CD4-positive, alpha-beta T cell treated with Interleukin-21 for 1 hour (primary cell): ENCODE measurements at places on chromosomes 1 and 21.

DNA sequence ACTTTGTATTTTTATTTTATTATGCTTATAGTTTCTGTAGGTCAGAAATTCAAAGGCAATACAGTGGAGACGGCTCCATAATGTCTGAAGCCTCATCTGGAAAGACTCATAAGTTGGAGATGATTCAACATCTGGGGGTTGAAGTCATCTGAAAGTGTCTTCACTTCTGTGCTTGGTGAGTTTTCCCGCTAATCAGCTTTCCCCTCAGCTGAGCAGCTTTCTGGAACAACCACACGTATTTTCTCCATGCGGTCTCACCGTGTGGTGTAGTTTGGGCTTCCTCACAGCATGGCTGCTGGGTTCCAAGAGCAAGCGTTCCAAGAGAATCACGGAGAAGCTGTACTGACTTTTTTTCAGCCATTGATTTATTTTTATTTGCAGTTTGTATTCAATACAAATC is 7.6 kb upstream of the DDI2 start:
- no peak for DNase-seq

DNA sequence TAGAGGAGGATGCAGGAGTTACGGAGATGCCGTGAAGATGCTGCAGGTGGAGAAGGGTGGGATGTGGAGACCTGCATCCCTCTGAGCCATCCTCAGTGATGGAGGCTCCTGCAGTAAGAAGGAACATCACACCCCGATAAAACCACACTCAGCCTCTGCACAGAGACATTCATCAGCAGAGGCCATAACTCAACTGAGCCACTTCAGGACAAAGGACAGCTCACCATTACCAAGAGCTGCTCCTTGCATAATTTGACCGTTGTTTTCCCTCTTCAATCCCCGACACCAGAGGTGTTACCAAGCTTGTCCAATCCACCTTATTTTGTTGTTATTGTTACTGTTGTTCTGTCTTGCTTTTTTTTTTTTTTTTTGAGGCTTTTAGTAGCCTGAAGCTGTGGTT is 543.9 kb downstream of the AJAP1 start:
- no peak for DNase-seq

- DNase-seq: no peak
These were observed 31.7 kb downstream of the SLC37A1 start for GRCh38 chr21:42545317-42545716.

- DNase-seq: no peak
These were observed 5.5 kb downstream of the RASSF5 start for GRCh38 chr1:206512851-206513180.

GRCh38 chr1:91572044-91572443 is 71.4 kb downstream of the CDC7 start:
- peak; percentile 29 for DNase-seq

GRCh38 chr1:17121881-17122280 is 2.6 kb upstream of the PADI2 start:
- DNase-seq: no peak

DNA sequence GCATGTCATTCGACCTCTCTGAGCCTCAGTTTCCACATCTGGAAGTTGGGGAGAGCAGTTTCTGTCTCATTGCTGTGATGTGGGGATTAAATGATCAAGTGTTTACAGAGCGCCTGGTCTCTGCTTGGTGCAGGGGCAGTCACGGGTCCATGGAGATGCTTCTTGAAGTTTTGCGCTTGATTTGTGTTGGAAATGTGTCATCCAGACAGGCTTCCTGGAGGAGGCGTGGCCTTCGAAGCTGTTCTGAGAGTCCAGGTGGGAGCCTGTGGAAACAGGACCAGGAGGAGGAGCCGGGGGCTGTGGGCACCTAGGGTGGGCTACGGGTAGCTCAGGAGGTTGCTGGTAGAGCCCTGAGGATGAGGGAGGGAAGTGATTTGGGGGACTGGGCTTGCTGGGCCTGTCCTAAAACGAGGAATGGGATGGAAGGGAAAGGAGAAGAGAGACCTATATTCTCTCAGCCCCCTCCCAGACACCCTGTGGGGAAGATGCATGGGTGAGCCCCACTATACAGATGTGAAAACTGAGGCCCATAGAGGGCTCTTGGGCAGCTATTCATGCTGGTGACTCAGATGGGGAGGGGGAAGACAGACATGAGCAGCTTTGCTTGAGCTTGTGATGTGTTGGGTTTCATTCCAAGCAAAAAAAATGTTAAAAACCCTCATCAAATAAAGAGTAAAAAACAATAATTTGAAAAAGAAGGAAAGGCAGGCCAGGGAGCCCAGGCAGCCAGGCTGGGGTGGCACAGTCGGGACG is 107.2 kb upstream of the WNT4 start:
- no peak for DNase-seq

GRCh38 chr21:45366476-45366875 is 38.5 kb upstream of the COL18A1 start:
- DNase-seq: no peak

DNA sequence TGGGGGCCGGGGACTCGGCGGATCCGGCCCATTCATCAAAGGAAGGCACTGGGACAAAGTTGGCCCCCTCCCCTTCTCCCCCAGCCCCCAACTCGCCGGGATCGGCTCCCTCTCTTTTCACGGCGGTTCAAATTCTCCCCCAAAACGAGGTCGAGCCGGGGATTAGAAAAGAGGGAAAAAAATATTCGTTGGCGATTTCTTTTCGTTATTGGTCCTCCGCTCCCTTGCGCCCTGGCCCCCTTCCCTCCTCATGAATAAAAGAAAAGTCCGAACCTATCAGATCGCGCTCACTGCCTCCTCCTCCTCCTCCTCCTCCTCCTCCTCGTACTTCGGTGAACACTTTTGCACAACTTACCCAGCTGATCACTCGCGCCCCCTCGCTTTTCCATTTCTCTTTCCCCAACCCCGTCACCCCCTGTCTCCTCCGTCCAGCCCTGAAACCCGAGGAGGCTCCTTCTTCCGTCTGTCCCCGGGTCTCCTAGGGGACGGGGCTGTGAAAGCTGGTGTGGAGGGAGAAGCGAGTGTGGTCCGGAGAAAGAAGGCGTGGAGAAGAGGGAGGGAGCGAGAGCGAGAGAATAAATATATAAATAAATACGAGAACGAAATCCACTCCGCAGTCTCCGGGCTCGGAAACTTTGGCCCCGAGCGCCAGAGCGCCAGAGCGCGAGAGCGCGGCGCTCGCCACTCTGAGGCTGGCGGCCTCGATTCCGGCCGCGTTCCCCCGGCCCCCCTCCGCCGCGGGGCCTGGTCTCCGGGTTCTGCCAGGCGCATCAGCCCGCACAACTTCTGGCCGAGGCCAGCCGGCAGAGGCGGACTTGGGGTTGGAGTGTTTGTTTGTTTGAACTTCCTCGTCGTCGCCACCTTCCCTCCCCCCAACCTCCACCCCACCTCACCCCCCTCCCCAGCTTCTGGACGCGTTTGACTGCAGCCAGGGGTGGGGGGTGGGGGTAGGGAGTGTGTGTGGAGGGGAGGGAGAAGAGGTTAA is at the start of gene PAX7:
PAX7 (plus strand) TSS at position 336 of the 985 bp plus-strand sequence. CDS start 758 bp downstream, outside the sequence.
- no peak for DNase-seq

GRCh38 chr1:7493711-7494454 is 277.2 kb upstream of the VAMP3 start:
- no peak for DNase-seq

- DNase-seq: no peak
These were observed 9.5 kb downstream of the RHBG start for GRCh38 chr1:156378557-156378956.

DNA sequence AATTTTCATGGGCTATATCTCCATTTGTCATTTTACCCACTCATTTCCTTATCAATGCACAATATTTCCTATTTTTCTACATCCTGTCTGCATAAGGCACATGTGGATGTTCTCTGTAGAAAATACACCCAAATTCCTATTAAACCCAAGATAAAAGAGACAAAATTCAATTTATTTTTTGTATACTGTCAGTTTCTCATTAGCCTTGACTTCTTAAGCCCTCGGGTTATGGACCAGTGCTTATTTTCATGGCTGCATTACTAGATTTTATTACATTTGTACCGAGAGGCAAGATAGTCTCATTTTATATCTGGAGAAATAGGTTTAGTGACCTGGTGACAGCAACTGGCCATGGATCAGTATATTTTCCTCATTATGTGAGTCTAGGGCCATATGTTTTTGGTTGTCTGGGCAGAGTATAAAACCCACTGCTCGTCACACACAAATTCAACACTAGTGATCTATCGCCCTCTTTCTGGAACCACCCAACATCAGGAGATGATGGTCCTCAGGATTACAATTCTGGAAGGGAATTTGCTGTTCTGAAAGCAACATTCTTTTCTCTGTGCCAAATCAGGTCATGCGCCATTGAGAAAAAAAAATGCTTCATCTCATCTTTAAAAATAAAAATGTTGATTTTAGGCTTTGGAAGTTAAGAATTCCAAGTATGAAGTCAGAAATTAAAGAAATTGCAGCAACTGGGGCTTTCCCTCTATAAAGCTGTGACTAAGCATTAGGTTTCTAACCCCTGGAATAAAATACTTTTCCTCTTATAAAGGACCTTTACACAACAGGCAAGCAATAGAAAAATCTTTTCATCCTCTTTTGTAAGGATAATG is 81.4 kb downstream of the ASTN1 start:
- no peak for DNase-seq

- peak; percentile 71 for DNase-seq
These were observed 12.3 kb upstream of the DMBX1 start for GRCh38 chr1:46477153-46477929.

- DNase-seq: no peak
These were observed 42.7 kb upstream of the GLIS1 start for GRCh38 chr1:53781654-53782053.

DNA sequence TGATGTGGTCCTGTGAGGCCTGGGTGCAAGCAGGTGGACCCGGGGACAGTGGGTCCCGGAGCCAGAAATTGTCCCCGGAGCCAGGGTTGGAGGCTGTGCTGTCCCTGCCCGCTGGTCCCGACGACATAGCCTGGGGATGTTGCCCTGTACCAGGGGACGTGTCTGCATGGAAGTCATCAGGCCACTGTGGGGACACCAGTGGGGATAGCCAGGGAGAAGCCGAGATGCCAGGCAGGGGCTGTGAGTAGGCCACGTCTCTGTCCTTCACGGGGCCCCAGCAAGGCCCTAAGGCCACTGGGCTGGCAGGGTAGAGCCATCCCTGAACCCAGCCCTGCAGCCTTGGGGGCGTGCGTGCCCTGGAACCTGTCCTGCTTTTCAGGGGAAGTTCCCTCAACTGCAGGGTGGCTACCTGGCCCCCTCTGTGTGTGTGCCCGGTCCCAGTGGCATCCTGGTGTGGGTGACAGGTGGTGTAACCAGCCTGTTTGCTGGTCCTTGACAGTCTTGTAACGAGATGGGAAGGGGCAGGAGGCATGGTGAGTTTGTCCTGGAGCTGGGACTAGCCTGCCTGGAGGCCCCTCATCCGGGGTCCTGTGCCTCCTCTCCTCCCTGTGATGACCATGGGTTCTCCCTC is 73.2 kb downstream of the OBSCN start:
- no peak for DNase-seq

- no peak for DNase-seq
These were observed 49.0 kb downstream of the SCCPDH start for GRCh38 chr1:246773213-246773641.

DNA sequence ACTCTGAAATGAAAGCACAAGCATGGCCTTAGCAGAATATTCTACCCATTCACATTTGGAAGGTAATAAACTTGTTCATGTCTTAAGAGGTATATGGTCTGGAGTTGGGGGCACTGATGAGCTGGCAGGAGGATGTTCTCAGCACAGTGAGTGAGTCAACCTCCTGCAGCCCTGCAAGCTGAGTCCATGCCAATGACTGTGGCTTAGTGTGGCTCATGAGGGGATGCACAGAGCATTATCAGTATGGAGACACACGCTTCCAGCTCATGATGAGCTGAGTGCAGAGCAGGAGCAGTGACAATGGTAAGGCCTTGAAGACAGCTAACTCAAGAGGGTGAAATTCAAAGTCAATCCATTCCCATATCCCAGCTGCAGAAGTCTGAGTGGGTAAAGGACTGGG is 102.3 kb downstream of the TNFSF18 start:
- DNase-seq: no peak

DNA sequence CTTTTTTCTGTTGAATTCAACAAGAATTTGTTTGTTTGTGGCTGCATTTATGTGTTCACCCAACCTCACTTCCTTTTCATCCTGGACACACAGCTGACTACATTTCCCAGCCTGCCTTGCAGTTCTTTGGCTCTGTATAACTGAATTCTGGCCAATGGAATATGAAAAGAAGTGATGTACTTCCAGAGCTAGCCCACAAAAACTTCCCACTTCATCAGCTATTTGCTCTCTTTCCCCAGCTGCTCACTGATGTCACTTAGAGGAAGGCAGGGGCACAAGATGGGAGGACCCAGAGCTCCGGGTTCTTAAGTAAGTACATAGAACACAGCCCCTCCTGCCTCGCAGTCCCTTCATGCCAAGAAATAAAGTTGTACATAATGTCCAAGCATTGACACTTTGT is 235.0 kb upstream of the FGGY start:
- DNase-seq: no peak

DNA sequence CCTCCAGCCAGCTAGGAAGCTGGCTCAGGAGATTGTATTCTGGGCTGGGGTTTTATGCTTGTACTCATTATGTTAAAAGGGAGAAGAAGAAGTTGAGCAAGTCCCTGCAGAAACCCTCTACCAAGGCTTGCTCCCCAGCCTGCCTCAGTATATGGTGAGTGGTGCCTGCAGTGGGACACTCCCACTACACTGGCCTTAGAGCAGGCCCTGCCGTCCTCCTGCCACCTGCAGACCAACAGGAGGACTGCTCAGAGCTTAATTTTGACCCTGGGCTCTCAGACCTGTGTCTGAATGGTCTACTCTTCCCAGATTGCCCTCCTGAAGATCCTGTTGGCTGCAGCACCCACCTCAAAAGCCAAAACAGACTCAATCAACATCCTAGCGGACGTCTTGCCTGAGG is 13.0 kb downstream of the STRIP1 start:
- DNase-seq: no peak

DNA sequence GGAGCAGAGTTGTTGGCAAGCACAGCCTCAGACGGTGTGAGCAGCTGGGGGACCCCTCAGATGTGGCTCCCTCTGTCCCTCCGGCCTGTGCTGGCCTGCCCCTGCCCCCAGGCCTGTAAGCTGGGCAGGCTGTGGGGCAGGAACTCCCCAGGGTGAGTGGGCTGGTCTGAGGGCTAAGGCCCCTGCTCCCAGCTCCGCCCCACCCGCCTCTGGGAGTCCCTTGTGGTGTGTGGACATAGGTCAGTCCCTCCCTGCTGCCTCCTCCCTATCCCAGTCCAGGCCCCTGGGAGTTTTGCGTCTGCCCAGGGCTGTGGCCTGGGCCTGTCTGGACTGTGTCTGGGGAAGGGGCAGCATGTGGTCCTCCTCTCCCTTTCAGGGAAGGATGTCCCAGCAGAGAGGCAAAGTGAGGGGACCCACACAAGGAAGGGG is 3.6 kb upstream of the VWA1 start:
- no peak for DNase-seq

GRCh38 chr1:33365560-33365997 is 44.7 kb upstream of the A3GALT2 start:
- DNase-seq: no peak

- DNase-seq: no peak
These were observed 2.8 kb upstream of the EFHD2 start for GRCh38 chr1:15406614-15407559.

- DNase-seq: no peak
These were observed 89.4 kb downstream of the OBSCN start for GRCh38 chr1:228297242-228297641.

- DNase-seq: no peak
These were observed 86.4 kb upstream of the SSX2IP start for GRCh38 chr1:84776639-84777038.

- no peak for DNase-seq
These were observed 24.4 kb downstream of the GIPC2 start for GRCh38 chr1:78070210-78070609.

GRCh38 chr1:178953034-178953433 is 72.7 kb upstream of the FAM20B start:
- DNase-seq: no peak

GRCh38 chr1:187938092-187938491 is 1109.3 kb downstream of the PLA2G4A start:
- DNase-seq: no peak

GRCh38 chr1:55526716-55527115 is 311.6 kb upstream of the USP24 start:
- no peak for DNase-seq
